ENCODE measurements at places on chromosomes 3 and 15. TPM values are rescaled to one million over a fixed set of nuclear protein-coding genes. Genes with fewer than 3 reads are reported as not detected.

The FHIT gene
- 7.0 TPM for polyA plus RNA-seq

The MAP6D1 gene
- polyA plus RNA-seq = not detected

The RIOX2 gene
- polyA plus RNA-seq = 26.2 TPM

The ZNF860 gene
- 10.9 TPM for polyA plus RNA-seq

The TMEM43 gene
- 42.8 TPM for polyA plus RNA-seq

The IMPDH2 gene
- 93.2 TPM for polyA plus RNA-seq

The HRH1 gene
- polyA plus RNA-seq = not detected

The BUB1B gene
- 0.36 TPM for polyA plus RNA-seq

GRCh38 chr3:98343647-98344507 lies 9.8 kb upstream of the OR5K4 start:
- H3K4me3 ChIP-seq = no peak overlapping the region
- no peak for DNase-seq
- no peaks in the 10 kb centered on the region for H3K4me1 ChIP-seq

DNA sequence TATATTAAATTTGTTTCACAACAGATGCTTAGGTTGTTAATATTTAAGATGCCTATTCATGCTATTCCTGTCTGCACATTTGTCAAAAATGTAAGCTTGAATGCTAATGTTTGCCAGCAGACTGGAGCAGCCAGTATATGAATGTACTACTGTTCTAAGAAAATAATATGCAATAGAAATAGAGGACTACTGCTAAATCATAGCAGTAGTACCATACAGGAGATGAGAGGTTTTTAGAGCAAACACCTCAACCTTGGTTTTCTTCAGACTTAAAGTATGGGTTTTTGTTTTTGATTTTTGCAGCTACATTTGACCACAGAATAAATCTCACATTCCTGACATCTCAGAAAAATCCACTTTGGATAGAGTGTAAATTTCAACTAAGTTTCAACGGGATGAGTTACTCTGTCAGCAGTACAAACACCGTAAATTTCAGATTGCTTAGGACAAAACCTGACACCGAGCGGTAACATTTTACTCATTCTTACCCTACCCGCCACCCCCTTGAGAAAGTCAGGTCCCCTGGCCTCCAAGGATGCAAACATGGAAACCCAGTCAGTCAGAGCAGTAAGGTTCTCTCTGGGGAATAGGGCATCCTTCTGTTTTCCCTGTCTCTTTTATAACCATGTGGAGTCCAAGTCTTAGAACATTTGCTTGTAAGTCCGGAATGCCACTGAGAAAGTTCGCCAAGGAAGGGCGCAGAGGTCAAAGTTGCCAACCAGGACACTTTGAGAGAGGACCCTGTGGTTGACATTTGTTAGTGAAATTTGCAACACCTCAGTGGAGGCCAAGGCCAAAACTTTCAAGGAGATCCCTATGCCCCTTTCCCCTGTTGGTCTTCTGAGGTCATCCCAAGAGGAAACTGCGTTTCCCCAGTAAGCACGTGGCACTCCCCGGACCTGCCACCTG lies 17.9 kb upstream of the SATB1 start:
- peaks cover 73% of the 10 kb centered on the region for H3K4me1 ChIP-seq
- peaks cover 1% of the 10 kb centered on the region for H3K36me3 ChIP-seq
- H3K4me3 ChIP-seq = peak overlapping the region; percentile 98
- H3K27ac ChIP-seq = peak overlapping the region; percentile 98

DNA sequence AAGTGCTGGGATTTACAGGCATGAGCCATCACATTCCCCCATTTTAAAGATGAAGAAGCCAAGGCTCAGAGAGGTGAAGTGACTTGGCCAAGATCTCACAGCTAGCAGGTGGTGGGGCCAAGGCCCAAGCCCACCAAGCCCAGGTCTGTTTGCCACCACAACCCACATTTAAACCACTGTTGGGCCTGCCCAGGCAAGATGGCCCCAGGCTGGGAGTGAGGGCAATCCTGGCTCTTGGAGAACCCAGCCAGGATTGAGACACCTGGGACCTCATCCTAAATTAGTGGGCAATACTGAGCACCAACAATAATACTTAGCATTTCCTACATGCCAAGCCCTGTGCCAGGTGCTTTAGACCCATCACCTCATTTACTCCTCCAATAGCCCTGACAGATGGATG lies 6.9 kb downstream of the IGDCC3 start:
- DNase-seq = no peak
- H3K36me3 ChIP-seq = no peaks in the 10 kb centered on the region
- H3K27ac ChIP-seq = no peak overlapping the region

DNA sequence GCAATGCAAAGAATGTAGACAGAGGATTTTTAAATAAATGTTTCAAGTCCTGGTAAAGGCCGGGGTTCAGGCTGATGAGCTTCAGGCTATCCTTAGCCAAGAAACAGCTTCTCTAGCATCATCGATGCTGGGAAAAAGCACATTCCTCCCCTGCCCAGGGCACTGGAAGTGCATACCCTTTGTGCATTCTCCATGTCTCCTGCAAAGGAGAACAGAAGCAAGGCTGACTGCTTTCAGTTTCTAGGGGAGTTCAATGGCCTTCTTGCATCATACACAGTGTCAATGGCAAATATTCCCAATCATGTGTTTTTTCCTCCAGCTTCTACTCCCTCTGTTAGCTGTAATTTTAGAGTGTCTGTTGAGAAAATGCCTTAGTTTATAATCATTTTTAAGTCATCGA lies 59.9 kb downstream of the GPR176 start:
- H3K4me1 ChIP-seq = no peaks in the 10 kb centered on the region
- H3K4me3 ChIP-seq = no peak overlapping the region
- H3K36me3 ChIP-seq = no peaks in the 10 kb centered on the region
- no peak for DNase-seq
- no peak overlapping the region for H3K27ac ChIP-seq
- no peaks in the 10 kb centered on the region for H3K27me3 ChIP-seq

GRCh38 chr3:142680710-142681109 lies 43.1 kb upstream of the TRPC1 start:
- DNase-seq = no peak
- H3K4me3 ChIP-seq = no peak overlapping the region
- H3K4me1 ChIP-seq = no peaks in the 10 kb centered on the region
- no peaks in the 10 kb centered on the region for H3K36me3 ChIP-seq
- H3K27ac ChIP-seq = no peak overlapping the region

- H3K27ac ChIP-seq = no peak overlapping the region
- H3K4me1 ChIP-seq = peaks cover 38% of the 10 kb centered on the region
- no peak overlapping the region for H3K4me3 ChIP-seq
- peaks cover 15% of the 10 kb centered on the region for H3K36me3 ChIP-seq
- no peaks in the 10 kb centered on the region for H3K27me3 ChIP-seq
Observed at GRCh38 chr3:31859245-31859644, 121.8 kb downstream of the OSBPL10 start.

DNA sequence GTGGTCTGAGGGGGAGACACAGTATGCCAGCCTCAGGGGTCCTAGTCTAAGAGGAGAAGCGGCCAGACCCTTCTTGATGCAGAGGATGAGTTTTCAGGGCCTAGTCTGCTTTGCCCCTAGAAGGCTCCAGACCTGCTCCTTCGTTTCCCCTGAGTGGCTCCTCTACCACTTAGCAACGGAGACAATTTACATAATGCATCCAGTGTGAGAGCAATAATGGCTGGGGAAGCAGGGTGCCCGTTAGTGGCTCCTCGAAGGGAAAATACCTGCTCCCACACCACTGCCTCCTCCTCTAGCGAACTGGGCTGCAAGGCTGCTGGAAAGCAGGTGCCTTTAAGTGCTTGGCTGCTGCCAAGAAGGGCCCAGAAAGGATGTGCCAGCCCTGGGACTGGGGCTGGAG lies 38.9 kb downstream of the CACNA2D2 start:
- no peaks in the 10 kb centered on the region for H3K27me3 ChIP-seq
- H3K4me1 ChIP-seq = no peaks in the 10 kb centered on the region
- DNase-seq = no peak
- no peaks in the 10 kb centered on the region for H3K36me3 ChIP-seq
- H3K4me3 ChIP-seq = no peak overlapping the region
- H3K27ac ChIP-seq = no peak overlapping the region

DNA sequence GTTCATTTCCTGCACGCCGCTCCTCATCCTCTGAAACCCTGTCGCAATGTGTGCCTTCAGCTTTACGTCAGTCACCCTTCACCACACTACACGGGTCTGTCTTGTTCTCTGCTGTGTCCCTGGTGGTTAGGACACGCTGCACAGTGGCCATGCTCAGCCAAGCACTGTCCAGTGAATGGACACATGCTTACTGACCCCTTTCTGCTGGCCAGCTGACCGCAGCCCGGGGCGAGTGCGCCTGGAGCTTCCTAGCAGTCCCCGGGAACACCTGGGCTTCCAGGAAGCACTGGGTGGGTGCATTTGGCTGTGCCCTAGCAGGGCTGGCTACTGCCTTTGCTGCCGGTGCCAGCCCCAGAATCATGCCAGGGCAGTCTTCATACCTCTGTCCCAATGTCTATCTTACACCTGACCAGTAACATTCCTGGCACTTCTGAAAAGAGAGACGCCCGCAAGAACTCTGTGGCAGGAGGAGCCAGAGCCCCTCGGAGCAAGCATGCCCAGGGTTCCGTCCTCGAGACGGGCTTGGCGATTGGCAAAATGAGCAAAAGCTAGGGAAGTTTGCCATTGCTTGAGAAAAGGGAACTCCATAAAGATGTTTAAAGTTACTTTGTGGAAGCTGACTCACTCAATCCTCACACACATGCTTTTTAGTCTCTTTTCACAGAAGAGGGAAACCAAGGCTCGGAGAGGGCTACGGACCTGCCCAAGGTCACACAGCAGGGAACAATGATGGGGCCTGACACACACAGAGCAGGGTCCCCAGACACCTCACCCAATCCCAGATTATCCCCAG lies 15.7 kb upstream of the ZXDC start:
- no peak overlapping the region for H3K27ac ChIP-seq
- no peaks in the 10 kb centered on the region for H3K36me3 ChIP-seq
- H3K4me1 ChIP-seq = peaks cover 12% of the 10 kb centered on the region
- DNase-seq = no peak
- no peaks in the 10 kb centered on the region for H3K27me3 ChIP-seq

GRCh38 chr15:66704019-66704802 lies 2.2 kb downstream of the SMAD6 start:
- no peak overlapping the region for H3K27ac ChIP-seq
- DNase-seq = peak; percentile 7
- no peaks in the 10 kb centered on the region for H3K36me3 ChIP-seq
- peak overlapping the region; percentile 72 for H3K4me3 ChIP-seq

GRCh38 chr3:13628432-13628831 lies 79.5 kb downstream of the FBLN2 start:
- no peaks in the 10 kb centered on the region for H3K27me3 ChIP-seq
- peaks cover 5% of the 10 kb centered on the region for H3K4me1 ChIP-seq
- no peak for DNase-seq
- no peaks in the 10 kb centered on the region for H3K36me3 ChIP-seq

GRCh38 chr3:120276767-120277166 lies 8.3 kb downstream of the GPR156 start:
- no peak overlapping the region for H3K27ac ChIP-seq
- no peak overlapping the region for H3K4me3 ChIP-seq
- no peak for DNase-seq
- H3K4me1 ChIP-seq = no peaks in the 10 kb centered on the region

- no peaks in the 10 kb centered on the region for H3K4me1 ChIP-seq
- peaks cover 53% of the 10 kb centered on the region for H3K36me3 ChIP-seq
- DNase-seq = no peak
- H3K27me3 ChIP-seq = no peaks in the 10 kb centered on the region
- H3K4me3 ChIP-seq = no peak overlapping the region
Observed at GRCh38 chr15:85133709-85134108, 152.1 kb downstream of the PDE8A start.

GRCh38 chr3:73084170-73084569 lies 22.7 kb downstream of the EBLN2 start:
- no peaks in the 10 kb centered on the region for H3K27me3 ChIP-seq
- no peak for DNase-seq
- peaks cover 3% of the 10 kb centered on the region for H3K4me1 ChIP-seq
- H3K36me3 ChIP-seq = no peaks in the 10 kb centered on the region
- H3K4me3 ChIP-seq = no peak overlapping the region

DNA sequence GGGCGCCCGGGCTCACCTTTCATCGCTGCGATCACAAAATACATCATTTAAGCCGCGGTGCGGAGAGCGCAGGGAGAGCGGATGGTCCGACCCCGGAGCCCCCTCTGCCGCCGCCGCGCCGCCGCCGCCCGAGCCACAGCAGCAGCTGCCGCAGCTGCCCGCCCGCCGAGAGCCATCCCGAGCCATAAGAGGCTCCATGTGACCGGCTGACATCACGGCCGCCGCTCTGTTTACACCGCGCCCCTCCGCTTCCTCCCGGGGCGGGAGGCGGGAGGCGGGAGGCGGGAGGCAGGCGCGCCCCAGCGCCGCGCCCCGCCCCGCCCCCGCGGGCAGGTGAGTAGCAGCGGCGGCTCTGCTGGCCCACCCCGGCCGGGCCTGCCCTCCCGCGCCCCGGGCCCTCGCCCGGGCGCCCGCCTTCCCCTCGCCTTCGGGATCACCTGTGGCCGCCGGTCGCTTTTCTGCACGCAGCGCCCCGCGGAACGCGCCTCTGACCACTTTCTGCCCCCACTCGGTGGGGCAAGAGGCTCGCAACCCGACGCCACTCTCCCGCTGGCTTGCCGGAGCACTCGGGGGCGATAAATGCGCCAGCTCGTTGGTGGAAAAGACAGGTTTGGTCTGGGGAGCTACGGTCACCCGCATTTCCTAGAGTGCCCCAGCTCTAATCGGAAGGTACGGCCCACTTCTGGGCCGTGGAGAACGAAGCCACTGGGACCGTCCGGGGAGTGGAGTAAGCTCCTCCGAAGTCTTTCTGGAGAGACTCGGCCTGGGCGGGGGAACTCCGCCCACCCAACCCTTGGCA lies 113.6 kb upstream of the ICE2 start:
- H3K4me1 ChIP-seq = no peaks in the 10 kb centered on the region
- peak overlapping the region; percentile 82 for H3K4me3 ChIP-seq
- H3K36me3 ChIP-seq = no peaks in the 10 kb centered on the region

DNA sequence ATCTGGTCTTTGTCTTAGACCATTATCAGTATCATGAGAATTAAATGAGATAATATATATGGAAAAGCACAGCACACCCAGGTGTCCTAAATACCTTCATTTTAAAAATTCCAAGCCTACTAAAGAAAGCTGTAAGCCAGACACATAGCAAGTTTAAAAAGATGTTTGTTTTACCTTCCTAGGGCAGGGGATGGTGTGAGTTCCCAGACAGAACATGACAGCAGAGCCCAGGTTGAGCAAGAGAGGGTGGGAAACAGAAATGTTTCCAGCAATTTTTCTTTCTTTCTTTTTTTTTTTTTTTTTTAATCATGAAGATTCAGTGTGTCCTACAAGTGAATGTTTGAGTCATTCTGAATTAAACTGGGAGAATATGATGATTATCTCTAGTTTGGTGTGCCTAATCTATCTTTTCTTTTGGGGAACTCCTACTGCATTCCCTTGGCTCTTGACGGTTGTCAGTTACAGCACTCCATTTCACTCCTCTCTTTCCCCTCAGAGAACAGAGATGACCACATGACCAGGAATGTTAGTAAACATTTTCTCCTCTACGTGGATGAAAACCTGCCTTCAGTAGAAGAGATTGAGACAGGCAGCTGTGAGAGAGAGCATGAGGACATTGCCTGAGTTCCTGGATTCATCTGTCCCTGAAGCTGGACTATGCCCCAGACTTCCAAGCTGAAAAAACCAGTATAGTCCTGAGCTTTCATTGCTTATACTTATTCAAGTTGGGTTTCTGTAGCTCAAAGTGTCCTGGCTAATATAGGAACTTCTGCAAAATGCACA lies 54.5 kb upstream of the ARL14 start:
- peaks cover 14% of the 10 kb centered on the region for H3K27me3 ChIP-seq
- DNase-seq = no peak
- no peaks in the 10 kb centered on the region for H3K36me3 ChIP-seq
